ENCODE measurements at places on chromosomes 6 and 20.

DNA sequence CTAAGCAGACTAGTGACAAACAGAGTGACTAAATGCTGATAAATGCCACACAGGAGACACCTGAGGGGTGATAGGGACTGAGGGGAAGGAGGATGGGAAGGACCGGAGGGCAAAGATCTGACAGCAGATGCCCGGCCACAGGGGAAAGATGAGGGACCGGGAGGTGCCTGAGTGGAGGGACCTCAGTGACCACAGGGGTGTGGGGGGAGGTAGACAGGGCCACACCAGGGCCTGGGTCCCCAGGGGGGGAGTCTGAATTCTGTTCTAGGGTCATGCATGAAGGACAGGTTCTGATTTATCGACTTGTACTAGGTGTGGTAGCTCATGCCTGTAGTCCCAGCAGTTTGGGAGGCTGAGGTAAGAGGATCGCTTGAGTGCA, 6.9 kb downstream of the BCAS4 start:
- DNase-seq, result no peak

GRCh38 chr6:170208651-170209353, 82.1 kb downstream of the DLL1 start:
- no peak for DNase-seq

- DNase-seq, result no peak
Measured at GRCh38 chr20:21981597-21982344, 276.3 kb downstream of the PAX1 start.

- DNase-seq, result no peak
Measured at GRCh38 chr6:34568341-34569201, 12.4 kb upstream of the SPDEF start.

DNA sequence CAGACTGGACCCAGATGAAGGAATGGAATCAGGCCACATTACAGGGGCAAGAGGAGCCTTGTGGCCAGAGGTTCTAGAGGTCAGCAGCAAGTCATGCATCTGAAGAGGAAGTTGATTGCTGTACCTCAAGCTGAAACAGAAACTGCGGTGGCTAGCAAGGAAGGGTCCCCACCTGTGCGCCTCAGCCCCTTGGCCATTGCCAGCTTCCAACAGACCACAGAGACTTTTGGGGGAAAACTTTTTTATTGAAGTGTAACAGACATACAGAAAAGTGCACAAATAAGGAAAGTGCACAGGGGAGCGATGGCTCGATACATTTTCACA, 26.8 kb upstream of the SLC9A8 start:
- no peak for DNase-seq

GRCh38 chr20:3134151-3134550, 25.5 kb downstream of the FASTKD5 start:
- DNase-seq, result no peak

DNA sequence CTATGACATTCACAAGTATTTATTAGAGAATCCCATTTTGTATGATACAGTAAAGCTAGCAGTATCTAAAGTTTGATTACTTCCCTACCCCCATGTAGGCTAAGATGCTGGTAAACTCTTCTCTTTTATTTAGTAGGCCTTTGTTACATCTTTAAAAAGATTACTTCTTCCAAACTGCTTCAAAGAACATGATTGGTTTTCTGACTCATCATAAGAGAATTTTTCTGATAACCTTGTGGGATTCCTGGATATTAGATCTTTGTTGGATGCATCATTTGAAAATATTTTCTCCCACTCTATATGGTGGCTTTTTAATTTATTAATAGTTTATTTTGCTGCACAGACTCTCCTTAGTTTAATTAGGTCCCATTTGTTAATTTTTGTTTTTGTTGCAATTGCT, 898.3 kb upstream of the ADGRB3 start:
- no peak for DNase-seq

DNA sequence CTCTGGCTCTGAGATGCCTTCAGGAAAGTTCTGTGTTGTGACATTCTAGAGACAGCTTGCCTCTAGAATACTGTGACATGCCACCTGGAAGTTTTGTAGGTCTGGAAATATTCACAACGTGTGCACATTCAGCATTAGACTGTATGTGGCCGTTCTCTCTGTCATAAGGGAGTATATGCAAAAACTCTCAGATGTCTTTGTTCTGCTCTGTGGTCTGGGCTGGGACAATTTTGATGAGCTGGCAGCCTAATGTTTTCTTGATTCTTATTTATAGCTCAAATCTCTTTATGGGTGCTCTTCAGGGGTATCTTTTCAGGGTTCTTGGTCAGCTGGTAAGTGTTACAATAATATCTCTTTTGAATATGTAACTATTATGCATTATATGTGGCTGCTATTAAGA, 355.1 kb downstream of the PAX1 start:
- DNase-seq, result no peak

DNA sequence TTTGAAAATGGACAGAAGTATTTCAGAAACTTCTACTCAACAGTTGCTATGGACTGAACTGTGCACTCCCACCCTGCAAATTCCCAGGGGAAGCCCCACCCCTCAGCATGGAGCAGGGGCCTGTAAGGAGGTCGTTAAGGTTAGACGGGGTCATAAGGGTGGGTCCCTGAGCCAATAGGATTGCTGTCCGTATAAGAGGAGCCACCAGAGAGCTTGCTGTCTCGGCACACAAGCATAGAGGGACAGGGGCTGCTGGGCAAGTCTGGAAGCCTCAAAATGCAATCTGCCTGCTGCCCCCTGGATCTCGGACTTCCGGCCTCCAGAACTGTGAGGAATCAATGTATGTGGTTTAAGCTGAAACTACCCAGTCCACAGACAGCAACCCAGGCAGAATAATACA, 37.4 kb upstream of the AFDN start:
- no peak for DNase-seq

DNA sequence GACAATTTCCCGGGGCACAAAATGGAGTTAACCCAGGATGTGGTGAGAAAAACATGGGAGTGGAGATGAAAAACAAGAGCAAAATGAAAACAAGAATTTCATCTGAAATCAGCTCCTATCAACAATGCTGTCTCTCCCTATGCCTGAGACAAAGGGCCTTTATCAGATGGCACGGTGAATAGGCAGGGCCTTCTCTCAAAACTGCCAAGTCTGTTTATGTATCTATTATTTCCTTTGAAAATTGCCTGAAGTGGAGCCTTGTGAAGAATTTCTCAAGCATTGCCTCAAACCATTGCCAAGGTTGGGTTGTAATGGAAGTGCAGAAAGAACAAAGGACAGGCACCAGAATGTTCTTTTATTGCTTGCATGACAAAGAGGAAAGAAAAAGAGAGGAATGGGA, 74.7 kb downstream of the BTBD3 start:
- DNase-seq, result no peak

GRCh38 chr6:31829633-31830283, 2.2 kb downstream of the HSPA1B start:
- DNase-seq, result no peak

- no peak for DNase-seq
Measured at GRCh38 chr20:15154070-15154469, 816.7 kb upstream of the FLRT3 start.

DNA sequence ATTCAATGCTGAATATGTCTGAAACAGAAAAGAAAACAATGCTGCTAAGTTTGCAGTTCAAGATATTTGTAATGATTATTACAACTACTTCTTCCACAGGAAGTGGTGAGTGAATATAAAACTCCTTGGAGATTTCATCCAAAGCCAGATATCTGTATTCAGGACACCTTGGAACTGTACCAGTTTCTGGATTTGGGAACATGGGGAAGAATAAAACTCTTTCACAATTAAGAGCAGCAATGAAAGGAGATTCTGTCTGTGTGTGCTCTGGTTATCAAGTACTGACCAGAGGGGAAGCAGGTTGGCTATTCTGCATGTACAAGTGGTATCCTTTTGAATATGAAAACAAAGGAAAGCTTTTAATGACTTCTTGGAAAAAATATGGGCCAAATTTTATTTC, 21.1 kb downstream of the ELOVL2 start:
- DNase-seq, result no peak

GRCh38 chr6:44785130-44785529, 397.6 kb downstream of the CDC5L start:
- DNase-seq, result no peak

DNA sequence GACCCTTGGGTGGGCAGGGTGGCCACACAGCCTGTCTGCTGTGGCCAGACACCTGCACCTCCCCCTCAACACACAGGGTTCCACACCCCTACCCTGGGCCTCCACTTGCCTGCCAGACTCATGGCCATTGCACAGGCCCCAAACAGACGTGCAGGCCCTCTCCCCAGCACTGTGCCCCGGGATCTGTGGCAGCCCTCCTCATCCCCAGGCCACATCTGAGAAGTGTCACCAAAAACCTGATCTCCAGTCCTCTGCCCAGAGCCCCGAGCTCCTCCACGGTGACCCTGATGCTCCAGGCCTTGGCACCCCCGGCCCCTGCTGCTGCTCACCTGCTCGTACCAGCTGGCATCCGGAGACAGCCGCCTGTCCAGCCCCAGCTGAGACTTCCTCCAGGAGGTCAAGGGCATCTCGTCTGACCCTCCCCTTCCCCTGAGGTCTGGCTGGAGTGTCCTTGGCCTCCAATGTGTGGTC, 160.1 kb downstream of the DLL1 start:
- DNase-seq, result no peak

GRCh38 chr6:109807881-109808280, 116.8 kb downstream of the FIG4 start:
- DNase-seq, result no peak

DNA sequence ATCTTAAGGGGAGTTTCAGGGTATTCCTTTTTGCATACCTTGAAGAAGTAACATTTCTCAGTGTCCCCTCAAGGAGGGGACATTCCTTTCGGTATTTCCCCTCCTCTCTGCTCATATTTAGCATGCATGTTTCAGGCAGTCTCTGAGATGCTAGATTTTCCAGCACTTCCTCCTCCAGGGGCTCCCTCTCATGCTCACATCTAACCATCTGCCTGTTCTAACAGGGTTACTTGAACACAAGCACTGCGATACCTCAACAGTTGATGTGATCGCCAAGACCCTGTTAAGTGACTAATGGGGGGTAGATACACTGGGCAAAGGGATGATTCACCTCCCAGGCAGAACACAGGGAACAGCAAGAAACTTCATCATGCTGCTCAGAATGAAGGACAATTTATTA, 12.9 kb upstream of the MCM3 start:
- no peak for DNase-seq

- DNase-seq, result no peak
Measured at GRCh38 chr6:11740875-11741274, 37.7 kb downstream of the ADTRP start.

GRCh38 chr6:155894758-155895157, 439.1 kb upstream of the NOX3 start:
- DNase-seq, result no peak

GRCh38 chr6:145839653-145840052, 25.1 kb upstream of the FBXO30 start:
- DNase-seq, result no peak

DNA sequence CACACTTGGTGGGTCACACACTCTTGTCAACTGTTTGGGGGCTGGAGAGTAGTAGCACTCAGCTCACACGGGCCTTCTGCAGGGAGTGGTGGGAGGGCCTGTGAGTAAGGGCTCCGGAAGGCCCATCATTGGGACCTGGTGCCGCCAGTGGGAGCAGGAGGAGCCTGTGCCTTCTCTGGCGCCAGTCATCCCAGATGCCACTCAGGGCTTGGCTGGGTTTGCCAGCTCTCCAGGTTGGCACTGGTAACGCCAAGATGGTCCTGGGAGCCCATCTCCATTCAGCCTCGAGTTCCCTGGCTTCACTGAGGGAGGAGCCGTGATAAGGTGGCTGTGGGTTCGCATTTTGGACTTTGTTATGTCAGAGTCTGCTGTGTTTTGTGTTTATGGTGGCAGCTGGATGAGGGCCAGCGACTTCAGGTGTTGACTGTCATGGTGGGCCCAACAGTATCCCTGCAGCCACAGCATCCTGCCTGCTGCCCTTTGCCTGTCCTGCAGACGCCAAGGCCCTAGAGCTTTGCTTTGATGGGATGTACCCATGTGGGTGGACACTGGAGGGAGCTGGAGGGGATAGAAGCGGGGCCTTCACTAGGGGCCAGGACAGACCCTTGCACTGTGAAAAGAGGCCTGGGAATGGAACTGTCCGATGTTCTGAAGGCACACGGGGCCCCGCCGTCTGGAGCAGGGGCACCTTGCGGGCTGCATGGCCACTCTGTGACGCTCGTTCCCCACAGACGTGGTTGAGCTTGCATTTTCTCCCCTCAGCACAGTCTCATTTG, 13.3 kb upstream of the DNAJC5 start:
- no peak for DNase-seq

- no peak for DNase-seq
Measured at GRCh38 chr6:104214901-104215300, 644.8 kb downstream of the HACE1 start.

- no peak for DNase-seq
Measured at GRCh38 chr20:61042506-61043385, 209.3 kb upstream of the CDH4 start.

GRCh38 chr6:97771372-97771771, 488.4 kb upstream of the MMS22L start:
- DNase-seq, result no peak

GRCh38 chr6:129696028-129696418, 14.0 kb downstream of the ARHGAP18 start:
- no peak for DNase-seq

DNA sequence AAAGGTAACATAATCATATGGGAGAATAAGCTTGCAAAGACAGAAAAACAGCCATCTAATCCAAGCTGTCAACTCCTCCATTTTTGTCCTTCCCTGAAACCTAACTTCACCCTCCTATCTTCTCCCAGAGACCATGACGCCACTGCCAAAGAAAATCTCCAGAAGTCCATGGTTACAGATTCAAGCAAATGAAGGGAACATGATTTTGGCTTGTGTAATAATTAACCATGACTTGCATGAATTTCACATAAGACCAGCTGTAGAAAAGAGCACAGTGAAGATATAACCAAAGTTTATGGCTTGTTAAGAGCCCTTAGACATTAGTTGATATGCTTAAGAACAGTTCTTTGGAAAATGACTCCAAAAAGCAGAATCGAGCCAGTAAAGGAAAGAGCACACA, 342.1 kb upstream of the NRSN1 start:
- no peak for DNase-seq

DNA sequence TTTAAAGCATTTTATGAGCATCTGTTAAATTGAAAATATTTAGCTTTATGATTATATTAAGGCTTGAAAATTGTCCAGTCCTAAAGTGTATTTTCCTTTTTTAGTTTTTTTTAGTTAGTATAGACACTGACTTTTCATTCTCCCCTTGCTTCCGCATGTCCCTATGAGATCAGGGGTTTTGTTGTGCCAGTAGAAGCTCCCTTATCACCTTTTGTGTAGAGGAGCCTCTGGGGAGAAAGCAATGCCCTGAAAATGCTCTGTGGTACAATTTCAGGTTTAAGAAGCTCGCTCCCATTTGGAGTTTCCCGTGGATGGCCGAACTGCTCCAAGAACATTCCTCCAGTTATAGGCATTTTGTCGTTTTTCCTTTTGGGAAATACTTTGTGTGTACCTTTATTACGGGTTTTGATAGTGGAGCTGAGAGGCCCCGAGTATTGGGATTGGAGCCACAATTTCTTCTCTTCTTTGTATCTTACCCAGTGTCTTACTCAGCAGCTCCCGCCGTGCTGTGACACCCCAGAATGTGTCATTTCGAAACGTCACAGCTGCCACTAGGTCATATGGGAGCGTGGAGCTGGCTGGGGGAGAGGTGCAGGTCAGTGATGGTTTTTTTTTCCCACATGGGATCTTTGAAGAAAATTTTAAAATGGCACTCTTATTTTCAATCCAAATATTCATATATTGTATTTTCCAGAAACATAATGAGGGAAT, 49.9 kb downstream of the RPRD1B start:
- no peak for DNase-seq
